ENCODE measurements at places on chromosomes 6 and 20.

DNA sequence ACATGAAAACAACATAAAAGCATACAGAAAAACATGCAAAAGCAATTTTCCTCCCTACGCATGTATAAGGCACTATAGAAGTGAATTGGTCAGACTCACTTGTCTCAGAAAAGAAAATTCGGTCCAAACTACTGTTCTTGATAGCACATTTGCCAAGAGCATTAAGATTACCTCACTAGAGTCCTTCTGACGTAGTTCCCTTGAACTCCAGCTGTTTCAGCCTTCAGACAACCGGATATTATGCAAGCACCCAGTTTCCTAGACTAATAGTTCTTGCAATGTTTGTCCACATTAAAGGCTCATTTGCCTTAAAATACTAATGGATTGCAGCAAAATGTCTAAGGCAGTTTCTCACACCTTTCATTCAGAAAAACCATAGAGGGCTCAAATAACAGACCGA is 2.5 kb upstream of the CASS4 start:
- no peak for DNase-seq

GRCh38 chr6:169045486-169045885 is 208.2 kb downstream of the THBS2 start:
- no peak for DNase-seq

DNA sequence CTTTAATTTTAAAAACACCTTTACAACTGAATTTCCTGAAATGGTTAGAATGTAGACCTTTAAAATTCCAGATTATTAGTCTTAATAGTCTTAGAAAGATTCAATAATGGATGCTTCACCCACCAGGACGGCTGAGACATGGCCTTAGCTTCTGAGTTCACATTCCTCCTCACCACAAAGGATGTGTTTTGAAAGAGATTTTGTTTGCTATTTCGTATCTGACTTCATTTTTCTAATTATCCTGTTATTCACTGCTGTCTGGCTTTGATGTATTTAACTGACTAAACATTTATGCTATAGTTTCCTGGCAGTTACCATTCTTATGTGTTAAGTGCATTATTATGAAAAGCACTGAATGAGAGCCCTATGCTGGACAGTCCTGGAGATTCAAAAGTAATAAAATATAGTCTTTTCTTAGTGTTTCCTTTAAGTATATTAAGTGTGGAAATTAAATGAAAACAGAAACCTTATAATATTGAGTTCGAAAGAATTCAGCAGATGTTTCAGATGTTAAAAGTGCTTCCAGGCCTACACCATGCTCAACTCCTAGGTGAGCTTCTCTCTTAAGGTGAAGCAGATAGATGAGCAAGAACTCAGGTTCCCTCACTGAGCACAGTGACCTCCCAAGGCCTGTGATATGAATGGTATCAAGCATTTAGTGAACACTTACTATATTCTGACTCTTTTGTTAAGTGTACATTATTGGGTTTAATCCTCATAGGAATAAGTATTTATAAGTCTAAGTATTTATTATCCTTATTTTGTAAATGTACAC is 40.3 kb downstream of the MAP3K4 start:
- no peak for DNase-seq

- no peak for DNase-seq
Observed at GRCh38 chr6:143501851-143502250, 9.7 kb downstream of the FUCA2 start.

GRCh38 chr6:138297761-138298298 is 79.5 kb upstream of the PBOV1 start:
- DNase-seq = no peak

- no peak for DNase-seq
Observed at GRCh38 chr6:156686301-156686994, 90.7 kb upstream of the ARID1B start.

GRCh38 chr20:62977613-62978560 is 25.4 kb downstream of the SLC17A9 start:
- DNase-seq = peak; percentile 68

GRCh38 chr6:28953039-28953584 is 29.3 kb upstream of the TRIM27 start:
- no peak for DNase-seq

DNA sequence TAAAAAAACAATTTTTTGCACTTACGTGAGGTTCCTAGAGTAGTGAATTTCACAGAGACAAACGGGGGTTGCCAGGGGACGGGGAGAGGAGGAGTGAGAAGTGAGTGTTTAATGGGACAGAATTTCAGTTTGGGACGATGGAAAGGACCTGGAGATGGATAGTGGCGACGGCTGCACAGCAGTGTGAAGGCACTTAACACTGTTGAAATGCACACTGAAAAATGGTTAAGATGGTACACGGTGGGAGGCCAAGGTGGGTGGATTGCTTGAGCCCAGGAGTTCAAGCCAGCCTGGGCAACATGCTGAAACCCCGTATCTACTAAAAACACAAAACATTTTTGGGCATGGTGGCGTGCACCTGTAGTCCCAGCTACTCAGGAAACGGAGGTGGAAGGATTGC is 31.4 kb downstream of the RPP40 start:
- no peak for DNase-seq

DNA sequence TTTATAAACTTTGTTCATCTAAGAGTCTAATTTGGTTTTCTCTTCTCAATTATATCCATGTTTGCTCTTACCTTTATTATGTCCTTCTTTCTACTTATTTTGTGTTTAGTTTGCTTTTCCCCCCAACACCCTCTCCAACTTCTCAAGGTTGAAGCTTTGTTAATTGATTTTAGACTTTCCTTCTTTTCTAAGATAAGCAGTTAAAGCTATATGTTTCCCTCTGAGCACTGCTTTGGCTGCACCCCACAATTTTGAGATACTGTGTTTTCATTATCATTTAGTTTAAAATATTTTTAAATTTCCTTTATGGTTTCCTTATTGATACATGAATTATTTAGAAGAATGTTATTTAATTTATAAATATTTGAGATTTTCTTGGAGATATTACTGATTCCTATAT is 13.9 kb upstream of the BEND6 start:
- DNase-seq = no peak

- DNase-seq = no peak
Observed at GRCh38 chr6:33950472-33950881, 146.7 kb upstream of the MLN start.

GRCh38 chr6:111800821-111801220 is 72.4 kb downstream of the FYN start:
- no peak for DNase-seq

GRCh38 chr6:136486357-136486756 is 63.9 kb downstream of the MAP7 start:
- no peak for DNase-seq

DNA sequence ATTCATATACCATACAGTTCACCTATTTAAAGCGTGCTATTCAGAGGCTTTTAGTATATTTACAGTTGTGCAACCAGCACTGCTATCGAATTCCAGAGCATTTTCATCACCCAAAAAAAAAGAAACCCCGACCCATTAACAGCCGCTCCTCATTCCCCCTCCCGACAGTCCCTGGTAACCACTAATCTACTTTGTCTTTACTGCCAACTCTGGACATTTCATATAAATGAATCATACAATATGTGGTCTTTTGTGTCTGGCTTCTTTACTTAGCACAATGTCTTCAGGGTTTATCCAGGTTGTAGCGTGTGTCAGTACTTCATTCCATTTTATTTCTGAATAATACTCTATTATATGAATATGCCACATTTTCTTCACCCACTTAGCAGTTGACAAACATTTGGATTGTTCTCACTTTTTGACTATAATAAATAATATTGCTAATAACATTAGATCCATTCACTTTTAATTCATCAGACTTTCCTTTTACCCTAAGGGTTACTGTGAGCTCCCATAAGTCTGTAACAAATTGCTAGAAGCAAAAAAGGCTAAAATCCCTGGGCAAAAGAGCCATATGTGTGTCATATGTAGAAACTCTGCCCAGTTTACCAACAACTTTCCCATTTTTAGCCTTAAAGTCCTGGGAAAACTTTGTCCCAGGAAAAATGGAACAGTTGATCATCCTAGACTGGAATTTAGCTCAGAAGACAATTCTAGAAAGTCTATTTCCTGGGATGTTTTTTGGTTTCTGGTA is 23.2 kb upstream of the ROS1 start:
- no peak for DNase-seq

DNA sequence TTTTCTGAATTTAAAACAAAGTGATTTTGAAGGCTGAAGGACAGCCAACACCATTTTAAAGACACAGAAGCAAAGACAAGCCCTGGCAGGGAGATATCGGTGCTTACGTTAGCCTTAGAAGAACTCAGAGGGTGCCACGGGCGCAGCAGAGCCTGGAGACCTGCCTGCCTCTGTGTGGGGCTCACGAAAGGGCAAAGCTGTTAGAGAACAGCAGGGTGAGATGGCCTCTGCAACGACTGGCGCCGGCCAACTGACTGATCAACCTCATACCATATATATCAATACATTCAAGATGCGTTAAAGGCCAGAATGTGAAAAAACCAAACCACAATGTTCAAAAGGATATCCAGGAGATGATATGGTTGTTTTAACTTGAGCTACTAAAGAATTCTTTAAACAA is 151.0 kb upstream of the RPS6KA2 start:
- DNase-seq = no peak

GRCh38 chr20:36491901-36492617 is 49.3 kb upstream of the MYL9 start:
- peak; percentile 47 for DNase-seq

DNA sequence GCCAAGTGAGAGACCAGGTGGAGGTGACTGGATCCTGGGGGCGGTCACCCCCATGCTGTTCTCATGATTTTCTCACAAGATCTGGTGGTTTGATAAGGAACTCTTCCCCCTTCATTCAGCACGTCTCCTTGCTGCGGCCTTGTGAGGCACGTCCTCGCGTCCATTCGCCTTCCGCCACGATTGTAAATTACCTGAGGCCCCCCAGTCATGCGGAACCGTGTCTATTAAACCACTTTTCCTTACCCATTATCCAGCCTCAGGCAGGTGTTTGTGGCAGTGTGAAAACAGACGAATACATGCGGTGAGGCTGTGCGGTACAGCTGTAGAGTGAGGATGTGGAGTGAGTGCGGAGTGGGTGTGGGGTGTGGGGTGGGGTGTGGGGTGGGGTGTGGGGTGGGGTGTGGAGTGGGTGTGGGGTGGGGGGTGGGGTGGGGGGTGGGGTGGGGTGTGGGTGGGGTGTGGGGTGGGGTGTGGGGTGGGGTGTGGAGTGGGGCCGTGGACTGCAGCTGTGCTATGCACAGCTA is 12.1 kb upstream of the NTSR1 start:
- no peak for DNase-seq

DNA sequence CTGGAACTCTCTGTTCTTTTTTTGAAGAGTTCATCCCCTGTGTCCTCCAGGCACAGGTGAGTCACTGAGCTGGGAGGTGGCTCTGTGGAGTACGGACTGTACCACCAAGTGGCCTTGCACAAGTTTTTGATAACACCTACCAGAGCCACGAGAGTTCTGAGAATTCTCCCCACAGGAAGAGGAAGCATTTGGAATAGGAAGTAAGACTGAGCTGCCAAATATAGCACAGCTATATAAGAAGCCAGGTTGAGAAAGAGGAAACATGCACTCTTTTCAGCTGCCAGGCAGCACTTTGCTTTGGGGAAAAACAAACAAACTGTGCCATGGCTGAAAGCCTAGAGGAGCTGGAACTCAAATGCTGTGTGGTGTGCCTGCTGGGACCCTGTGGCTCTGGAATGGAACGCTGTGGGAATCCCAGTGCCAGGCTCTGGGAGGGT is 70.8 kb upstream of the RIPOR2 start:
- DNase-seq = no peak

DNA sequence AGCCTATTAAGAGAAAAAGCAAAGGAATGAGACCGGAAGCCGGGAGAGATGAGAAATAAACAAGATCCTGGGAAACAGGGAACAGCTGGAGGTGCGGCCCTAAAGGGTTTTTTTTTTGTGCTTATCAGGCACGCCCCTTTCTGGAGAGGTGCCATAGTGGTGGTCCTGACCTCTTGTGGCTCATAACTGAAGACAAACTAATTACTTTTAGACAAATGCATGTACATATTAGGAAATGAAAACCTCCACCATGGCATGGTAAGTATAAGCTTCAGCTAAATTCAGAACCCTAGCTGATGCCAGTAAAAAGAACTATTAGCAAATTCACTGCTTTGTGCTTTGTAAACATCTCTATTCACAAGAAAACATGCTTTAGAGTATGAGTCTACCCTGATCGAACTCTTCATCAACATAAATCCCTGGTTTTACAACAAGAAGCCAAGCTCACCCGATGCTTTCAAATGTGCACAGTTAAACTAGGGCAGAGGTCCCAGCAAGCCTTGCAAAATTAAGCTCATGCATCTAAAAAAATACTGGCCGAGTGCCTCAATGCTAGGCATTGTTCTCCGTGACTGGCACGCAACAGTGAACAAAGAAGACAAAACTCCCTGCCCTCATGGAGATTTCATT is 96.4 kb upstream of the MRPS10 start:
- DNase-seq = no peak

GRCh38 chr6:112626468-112627082 is 279.4 kb downstream of the RFPL4B start:
- DNase-seq = no peak

GRCh38 chr6:152859225-152859624 is 108.6 kb downstream of the VIP start:
- DNase-seq = no peak

GRCh38 chr20:47489448-47489872 is 12.2 kb upstream of the NCOA3 start:
- no peak for DNase-seq

GRCh38 chr6:87736809-87737540 is 34.9 kb upstream of the AKIRIN2 start:
- DNase-seq = no peak

DNA sequence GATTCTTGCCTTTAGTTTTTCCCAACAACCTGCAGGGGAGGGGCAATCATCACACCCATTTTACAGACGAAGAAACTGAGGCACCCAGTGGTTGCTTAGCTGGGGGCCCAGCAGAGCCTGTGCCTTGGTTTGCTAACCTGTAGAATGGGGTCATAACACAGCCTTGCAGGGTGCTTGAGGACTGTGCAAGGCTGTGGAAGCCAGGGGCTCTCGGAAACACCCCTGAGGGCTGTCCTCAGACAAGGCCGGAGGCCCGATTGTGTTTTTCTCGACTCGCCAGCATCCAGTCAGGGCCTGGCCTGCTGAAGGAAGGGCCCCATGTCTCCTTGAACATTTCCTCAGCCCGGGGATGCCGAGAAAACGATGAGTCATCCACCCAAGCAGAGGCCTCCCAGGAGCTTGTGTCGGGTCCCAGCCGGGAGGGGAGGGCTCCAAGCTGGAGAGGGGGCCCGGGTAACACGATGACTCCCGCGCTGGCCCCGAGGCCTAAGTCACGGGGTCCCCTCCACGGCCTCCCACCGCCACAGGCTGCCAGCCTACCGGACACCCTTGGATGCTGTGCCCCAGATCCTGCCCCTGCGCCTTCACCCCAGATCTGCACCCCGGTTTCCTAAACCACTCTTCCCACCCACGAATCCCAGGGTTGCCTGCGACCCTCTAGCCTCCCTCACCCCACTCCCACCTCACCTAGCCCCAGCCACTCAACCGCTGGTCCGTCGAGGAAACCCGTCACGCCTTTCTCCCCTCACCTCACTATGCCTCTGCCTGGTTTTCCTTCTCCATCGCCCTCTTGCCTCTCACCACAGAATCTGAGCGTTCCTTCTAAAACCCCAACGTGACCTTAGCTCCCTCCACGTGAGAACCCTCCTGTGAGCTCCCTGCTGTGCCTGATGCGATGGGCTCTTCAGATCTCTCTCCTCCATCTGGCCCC is 10.6 kb downstream of the NOL4L start:
- DNase-seq = no peak

Measured in GM18507 (cell line).